HCT116 (cell line): ENCODE measurements at places on chromosomes 7 and 10. TPM values are rescaled to one million over a fixed set of nuclear protein-coding genes. Genes with fewer than 3 reads are reported as not detected.
A peak's percentile ranks its signal among the peaks of the same experiment; 100 is the strongest.

- DNase-seq: no peak
Observed at GRCh38 chr7:28199021-28199510, 18.5 kb upstream of the JAZF1 start.

- DNase-seq: no peak
Observed at GRCh38 chr10:104577163-104577562, 63.9 kb upstream of the SORCS3 start.

- no peak for DNase-seq
Observed at GRCh38 chr7:124388751-124389150, 355.9 kb upstream of the TMEM229A start.

- no peak for DNase-seq
Observed at GRCh38 chr10:127737563-127738511, 852 bp downstream of the FOXI2 start.

- no peak for DNase-seq
Observed at GRCh38 chr7:137166363-137166762, 177.2 kb downstream of the PTN start.

DNA sequence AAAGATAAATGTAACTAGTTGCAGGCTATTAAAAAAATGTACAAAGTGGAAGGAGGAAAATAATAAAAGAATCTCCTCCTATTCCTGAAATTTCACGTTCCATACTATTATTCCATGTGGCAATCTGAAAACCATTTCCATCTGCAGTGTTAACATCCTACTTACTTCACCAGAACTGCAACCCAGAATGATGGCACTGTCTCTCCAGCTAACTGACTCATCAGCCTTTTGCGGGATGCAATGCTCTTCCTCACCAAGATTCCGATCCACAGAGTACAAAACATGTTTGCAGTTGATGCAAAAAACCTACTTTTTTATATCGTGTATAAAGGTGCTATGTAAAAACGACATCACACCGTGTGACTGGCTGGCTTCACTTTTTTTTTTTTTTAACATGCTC, 50.8 kb downstream of the ESYT2 start:
- no peak for DNase-seq

GRCh38 chr7:115674467-115675024, 356.0 kb downstream of the TFEC start:
- no peak for DNase-seq

DNA sequence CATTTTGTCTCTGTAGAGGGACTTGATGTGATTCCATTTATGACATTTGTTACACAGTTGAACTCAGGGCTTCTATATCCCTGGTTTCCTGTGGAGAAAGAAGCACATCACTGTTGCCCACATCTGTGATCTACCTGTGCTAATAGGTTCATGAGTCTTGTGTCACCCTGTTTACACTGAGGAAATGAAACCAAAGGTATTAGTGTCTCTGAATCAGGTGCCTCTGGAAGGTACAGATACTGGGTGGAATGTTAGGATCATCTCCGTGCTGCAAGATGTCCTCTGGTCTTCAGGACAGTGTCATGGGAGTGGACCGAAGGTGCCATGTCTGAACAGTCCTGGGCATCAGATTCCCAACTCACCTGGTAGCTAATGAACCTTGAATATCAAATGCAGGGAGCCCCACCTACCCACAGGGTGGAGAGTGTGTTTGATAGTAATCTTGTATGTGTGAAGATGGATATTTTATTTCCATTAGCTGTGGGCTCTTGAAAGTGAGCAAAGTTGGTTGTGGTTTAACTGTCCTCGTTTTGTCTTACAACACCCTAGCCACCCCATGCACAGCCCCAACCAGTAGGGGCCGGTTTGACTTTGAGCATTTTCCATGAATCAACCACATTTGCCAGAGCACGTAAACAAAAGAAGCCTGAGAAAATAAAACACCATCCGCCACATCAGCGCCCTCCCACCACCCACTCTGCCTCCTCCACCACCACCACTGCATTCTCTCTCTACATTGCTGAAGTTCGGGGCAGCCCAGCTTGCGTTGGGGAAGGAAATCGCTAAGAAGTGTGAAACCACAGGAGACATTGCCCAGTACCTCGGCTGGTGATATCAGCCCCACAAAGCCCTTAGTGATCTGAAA, 40.7 kb downstream of the TARP start:
- DNase-seq: no peak

DNA sequence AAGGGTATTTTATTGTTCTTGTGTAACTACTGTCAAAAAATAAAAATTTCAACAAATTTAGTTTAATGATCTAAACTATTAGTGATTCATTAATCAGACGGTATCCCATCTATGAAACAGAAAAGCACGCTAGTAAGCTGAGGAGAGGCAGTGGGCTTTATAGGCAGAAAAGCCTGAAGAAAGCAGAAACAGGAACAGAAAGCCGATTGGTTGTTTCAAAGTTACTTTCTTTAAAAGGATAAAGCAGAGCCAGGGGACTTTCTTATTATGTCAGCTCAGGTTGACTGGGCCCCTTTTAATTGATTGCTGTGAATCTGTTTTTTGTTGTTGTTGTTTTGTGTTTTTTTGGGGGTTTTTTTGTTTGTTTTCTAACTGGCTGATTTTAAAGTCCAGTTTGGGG, 105.5 kb downstream of the TES start:
- DNase-seq: no peak

DNA sequence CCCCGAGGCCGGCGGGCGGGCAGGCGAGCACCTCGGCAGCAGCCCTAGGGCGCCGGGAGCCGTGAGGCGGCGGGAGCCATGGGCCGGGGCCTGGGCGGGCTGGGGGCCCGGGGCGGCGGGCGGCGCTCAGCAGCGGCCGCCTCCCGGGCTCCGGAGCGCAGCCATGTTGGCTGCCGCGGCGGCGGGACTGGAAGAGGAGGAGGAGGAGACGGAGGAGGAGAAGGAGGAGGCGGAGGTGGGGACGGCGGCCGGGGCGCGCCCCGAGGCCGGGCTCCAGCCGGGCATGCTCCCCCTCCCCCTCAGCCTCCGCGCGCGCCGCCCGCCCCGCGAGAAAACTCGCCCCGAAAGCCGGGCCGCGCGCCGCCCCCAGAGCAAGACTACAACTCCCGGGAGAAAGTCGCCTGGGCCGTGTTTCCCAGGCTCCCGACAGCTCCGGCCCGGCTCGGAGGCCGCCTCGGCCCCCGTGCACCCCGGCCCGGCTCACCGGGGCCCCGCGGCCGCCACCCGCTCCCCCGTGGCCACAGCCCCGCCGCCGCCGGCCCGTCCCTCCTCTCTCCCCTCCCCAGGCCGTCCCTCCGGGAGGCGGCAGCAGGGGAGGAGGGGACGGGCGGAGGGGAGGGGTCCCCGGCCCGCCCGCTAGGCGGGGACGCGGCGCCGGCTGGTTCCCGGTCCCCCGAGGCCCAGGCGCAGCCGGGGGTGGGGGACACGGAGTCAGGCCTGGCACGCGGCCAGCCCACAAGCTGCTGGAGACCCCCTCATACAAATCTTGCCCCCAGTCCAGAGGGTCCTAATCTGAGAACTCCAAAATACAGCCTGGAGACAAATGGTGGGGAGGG, at the start of gene DLG5:
DLG5 (minus strand) TSS at position 190 of the 836 bp plus-strand sequence. CDS start 235 bp downstream, outside the sequence.
- DNase-seq: no peak

DNA sequence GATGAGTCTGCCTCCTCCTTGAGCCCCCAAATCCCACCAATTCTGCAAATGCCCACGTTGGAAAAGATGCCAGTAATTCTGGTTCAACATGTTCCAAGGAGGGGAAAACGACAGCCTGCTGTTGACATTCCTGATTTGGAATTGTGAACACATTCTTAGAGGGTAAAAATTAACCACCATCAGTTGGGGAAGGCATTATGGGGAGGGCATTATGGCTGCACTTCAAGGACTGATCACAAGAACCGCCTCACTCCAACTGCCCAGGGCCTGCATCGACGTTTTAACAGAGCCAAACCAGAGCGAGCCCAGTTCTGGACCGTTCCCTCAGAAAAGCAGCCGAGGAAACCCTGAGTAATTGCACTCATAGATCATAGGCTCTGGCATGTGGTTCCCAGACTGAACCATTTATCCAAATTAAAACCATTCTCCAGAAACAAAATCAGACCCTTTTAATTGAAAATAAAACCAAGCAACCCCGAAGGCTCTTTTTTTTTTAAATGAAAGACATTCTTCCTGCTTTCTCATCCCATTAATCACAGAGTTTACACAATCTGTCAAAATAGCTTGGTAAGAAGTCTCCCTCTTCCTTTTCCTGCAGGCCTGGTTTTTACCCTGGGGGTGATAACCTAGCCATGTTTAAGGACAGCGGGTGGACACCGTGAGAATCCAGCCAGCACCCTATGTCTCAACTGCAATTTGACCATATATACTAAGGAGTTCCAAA, 8.0 kb downstream of the TNS3 start:
- no peak for DNase-seq

GRCh38 chr10:84194424-84195043, at the start of gene CDHR1:
Gene CDHR1, plus strand, starts transcription at chr10:84194537. Its CDS starts 224 bp downstream, at chr10:84194761.
- no peak for DNase-seq

GRCh38 chr10:51244748-51245490, 170.6 kb downstream of the PRKG1 start:
- DNase-seq: no peak

DNA sequence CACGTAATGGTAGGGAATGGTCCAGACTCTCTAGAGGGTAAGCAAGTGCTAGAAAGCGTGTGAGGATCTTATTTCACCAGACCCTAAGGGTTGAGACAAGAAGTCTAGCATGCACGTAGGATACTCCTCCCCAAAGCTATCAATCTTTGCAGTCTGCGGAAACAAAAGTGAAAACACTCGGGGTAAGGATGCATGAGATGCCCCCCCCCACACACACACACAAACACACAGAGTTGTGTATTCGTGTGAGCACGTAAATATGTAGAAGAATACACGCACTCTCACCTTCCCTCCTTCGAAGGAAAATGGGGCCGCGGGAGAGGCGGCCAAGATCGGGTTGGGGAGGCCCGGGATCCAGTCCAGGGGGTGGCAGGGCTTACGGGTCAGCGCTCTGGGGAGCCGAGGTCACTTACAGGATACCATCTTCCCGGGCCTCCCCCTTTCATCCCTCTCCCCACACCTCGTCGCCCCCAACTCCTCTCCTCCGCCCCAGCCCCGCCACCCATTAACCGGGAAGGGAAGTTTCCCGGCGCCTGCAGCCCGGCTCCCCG, 455 bp downstream of the CUL2 start:
- DNase-seq: no peak

GRCh38 chr10:64101606-64102263, 580.5 kb downstream of the REEP3 start:
- DNase-seq: no peak

DNA sequence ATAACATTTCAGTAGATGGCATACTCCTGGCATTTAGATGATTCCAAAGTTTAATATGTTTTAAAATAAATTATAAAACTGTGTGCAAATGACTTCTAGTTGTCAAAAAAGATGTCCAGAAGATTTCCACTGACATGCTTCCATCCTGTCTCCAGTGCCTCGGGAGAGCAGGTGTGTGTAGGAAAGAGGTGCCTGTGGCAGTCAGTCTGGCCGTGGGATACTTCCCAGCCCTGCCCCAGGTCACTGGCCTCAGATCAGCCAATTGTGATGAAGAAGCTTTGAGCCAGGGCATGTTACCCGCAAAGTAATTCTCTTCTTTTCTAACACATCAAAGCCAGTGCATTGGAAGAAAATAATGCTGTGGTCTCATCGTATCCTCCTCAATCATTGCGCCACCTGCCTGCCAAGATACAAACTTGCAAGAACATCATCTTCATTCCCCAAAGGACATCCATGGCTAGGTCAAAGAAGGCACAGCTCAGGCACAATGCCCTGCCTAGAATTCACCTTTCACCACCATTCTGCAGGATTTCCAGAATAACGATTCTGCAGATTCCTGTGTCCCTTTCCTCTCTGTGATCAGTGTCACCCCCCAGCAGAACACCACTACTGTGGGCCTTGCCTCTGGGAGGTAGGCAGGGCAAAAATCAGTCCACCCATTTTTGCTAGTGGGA, 6.3 kb upstream of the KCNMA1 start:
- DNase-seq: peak; percentile 49

DNA sequence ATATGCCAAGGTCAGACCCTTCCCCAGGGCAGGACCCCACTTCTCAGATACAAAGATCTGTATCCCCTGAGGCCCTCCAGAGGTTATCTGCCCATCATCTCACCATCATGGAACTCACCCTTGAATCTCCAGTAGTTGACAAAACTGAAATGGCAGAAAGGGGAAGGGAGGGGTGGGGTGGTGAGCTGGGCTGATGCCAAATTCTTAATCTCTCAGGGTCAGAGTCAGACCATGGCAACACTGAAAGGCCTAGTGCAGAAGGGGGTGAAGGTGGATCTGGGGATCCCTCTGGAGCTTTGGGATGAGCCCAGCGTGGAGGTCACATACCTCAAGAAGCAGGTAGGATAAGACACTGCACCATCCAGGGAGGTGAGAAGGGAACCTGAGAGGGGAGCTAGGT, 3.1 kb downstream of the CNPY4 start:
- no peak for DNase-seq

DNA sequence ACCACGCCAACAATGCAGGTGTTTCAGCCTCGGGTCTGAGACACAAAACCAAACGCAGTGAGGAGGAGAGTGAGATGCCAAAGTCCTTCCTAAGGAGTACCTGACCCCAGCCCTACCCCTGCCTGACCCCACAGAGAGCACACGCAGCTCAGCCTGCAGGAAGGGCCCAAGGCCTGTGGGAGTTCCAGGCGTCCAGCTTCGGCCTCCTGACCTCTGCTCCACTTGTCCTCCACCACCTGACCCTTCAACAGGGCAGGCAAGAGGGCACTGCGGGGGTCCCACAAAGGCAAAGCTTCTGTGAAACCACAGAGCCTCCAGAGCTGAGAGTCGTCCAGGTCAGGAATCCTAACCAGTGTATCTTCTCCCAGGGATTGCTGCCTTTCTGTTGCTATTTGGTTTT, 122.0 kb upstream of the PPP2R2D start:
- no peak for DNase-seq

Gene TMEM176A
- not detected for total RNA-seq

Gene OR13A1
- total RNA-seq: not detected

Gene CYREN
- 54.5 TPM for total RNA-seq

Gene AKR1C8
- not detected for total RNA-seq

Gene GNAT3
- total RNA-seq: not detected

Gene CDK14
- 10.2 TPM for total RNA-seq

Gene PLA2G12B
- not detected for total RNA-seq

Gene MPLKIP
- 49.4 TPM for total RNA-seq

Gene CAV1
- total RNA-seq: 298 TPM
